NCI-H446 treated with DMSO at 0.1 percent for 48 hours (cell line): ENCODE measurements at places on chromosomes 5 and 9.

DNA sequence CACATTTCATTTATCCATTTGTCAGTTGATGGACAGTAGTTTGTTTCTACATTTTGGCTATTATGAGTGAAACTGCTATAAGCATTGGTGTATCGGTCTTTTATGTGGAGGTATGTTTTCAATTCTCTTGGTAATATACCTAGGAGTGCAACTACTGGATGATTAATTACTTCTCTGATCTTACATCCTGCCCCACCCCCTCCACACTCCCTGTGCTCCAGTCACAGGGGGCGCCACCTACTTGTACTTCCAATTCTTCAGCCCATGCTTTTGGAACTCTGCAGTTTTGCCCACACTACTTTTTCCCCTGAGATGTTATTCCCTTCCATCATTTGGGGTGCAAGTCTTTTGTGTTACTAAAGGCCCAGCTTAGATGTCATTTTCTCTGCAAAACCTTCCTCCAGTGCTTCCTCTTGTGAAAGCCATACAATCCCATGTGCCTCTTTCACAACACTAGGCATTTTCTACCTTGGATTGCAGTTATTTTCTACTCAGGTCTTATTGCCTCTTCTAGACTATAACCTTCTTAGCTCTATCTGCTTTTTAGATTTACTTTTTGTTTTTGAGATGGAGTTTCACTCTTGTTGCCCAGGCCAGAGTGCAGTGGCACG lies 42.1 kb downstream of the SEC61B start:
- no peak for DNase-seq

DNA sequence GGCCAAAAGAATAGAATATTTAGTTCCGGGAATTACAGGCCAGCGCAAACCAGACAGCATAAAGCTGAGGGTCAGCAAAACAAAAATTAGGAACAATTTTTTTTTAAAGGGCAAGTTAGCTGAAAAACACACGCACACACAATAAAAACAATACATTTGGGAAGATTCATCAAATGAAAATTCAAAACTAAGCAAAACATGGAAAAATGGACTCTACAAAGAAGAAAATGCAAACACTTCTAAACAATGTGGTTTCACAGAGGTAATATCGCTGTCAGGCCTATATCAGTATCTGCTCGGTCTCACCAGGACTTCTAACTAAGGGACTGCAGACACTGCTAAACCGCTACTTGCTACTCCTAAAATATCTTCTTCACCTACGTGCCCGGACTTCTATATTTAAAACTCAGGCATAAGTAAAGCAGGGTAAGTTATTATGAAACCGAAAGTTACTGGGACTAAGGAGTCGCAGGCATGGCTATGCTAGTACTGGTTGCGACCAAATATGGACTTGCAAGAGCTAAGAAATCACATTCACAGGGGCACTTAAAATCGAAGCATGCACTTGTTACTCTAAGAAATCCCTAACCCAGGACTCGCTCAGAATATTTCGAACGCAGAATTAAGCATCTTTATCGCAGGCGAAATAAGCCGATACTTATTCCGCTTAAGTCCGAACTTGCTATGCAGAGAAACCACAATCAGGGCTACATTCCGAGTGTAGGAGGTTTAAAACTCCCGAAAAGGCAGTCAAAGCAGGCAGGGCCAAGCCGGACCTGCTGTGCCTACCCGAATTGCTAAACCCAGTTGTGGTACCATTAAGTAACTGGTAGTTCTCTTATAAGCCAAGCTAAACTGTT lies 2.3 kb downstream of the ANXA2R start:
- no peak for DNase-seq

DNA sequence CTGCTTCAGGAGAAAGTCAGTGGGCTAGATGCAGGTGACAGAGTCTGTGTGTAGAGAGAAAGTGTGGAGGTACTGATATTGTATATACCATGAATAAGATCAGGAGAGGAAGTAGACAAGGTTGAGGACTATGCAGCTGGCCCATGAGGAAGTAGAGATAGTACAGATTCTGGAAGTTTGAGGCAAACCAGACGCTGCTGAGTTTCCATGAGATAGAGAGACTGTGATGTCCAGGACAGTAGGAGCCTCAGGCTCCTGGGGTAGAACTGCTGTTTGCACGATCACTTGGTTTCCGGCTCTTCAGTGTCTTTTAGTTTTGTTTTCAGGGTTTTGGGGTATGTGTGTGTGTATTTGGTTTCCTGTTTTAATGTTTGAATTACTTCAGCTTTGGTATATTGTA lies 13.6 kb downstream of the OTULINL start:
- no peak for DNase-seq

DNA sequence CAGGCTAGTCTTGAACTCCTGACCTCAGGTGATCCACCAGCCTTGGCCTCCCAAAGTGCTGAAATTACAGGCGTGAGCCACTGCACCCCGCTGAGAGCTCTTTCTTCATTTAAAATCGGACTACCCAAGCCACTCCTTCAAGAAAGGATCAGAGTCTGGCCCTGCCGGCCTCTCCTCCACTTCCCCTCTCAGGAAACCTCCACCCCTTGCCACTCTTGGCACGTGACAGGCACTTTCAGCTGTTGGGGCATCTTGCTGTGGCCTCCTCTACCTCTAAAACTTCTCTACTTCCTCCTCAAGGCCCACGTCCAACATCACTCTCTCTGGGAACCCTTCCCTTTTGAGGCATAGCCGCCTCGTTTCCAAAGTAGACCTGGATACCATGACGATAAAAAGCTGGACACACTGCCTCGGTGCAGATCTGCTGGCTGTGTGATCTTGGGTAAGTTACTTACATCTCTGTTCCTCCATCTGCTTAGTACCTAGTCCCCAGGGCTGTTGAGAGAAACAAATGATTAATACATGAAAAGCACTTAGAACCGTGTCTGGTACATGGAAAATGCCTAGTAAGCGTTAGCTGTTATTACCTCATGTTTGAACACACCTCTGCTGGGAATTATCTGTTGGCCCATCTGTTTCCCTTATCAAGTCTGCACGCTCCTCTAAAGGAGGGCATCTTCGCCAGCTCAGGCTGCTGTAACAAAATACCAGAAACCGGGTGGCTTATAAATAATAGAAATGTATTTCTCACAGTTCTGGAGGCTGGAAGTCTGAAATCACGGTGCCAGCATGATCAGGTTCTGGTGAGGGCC lies 55.3 kb downstream of the SMIM23 start:
- DNase-seq, result no peak

DNA sequence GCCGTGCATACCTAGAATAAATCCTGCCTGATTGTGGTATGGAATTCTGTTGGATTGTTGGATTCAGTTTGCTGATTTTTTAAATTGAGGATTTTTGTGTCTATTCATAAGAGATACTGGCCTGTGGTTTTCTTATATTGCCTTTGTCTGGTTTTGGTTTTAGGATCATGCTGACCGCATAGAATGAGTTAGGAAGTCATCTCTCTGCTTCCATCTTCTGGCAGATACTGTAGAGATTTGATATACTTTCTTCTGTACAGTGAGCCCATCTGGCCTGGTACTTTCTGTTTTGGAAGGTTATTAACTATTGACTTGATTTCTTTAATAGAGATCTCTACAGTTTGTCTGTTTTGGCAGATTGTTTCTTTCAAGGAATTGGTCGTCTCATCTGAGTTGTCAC lies 14.7 kb downstream of the CEP72 start:
- DNase-seq, result no peak
